ENCODE measurements at places on chromosomes 2 and 18.
A peak's percentile ranks its signal among the peaks of the same experiment; 100 is the strongest.

GRCh38 chr18:45156946-45157345 lies 458.3 kb upstream of the SLC14A2 start:
- no peak overlapping the region for H3K27ac ChIP-seq
- no peaks in the 10 kb centered on the region for H3K27me3 ChIP-seq
- peaks cover 7% of the 10 kb centered on the region for H3K4me1 ChIP-seq
- H3K4me3 ChIP-seq, result no peak overlapping the region
- DNase-seq, result no peak

DNA sequence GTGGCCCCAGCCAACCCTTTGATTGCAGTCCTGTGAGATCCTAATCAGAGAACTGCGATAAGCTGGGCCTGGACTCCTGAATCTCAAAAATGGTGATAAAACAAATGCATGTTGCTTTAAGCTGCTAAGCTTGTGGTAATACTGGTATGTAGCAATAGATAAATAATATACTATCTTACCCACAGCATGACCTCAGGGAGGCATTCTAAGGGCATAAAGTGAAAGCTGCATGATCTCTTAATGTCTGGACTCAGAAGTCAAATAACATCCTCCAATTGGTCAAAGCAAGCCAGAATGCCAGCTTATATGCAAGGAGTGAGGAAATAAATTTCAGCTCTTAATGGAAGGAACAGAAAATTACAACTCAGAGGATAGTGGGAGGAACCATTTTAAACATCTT lies 246.1 kb downstream of the FSIP2 start:
- no peaks in the 10 kb centered on the region for H3K27me3 ChIP-seq
- no peaks in the 10 kb centered on the region for H3K36me3 ChIP-seq
- no peak overlapping the region for H3K27ac ChIP-seq
- no peak overlapping the region for H3K4me3 ChIP-seq

DNA sequence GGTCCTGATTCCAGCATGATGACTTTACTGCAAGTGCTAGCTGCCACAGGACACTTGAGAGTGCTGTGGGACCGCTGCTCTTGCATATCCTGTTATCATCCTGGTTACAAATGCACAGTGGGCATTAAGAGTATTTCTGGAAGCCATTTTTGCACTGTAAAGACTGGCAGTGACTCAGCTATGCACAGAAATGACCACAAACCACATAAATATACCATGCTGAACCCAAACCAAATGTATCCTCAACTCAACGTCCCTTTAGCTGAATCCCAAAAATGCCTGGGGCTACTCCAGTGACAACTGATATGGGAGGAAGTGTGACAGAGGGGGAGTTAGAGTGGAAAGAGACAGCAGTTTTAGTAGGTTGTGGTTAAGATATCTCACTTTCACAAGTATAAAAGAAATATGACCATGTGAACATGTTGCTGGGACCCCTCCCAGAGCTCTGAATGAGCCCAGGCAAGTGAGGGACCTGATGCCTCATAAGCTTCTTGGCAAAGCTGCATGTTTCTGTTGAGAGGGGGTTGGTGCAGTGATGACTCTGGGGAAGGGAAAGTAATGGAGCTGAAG lies 37.3 kb downstream of the RHBDD1 start:
- H3K36me3 ChIP-seq, result peaks cover 21% of the 10 kb centered on the region
- H3K4me1 ChIP-seq, result no peaks in the 10 kb centered on the region
- no peak for DNase-seq
- no peak overlapping the region for H3K27ac ChIP-seq
- no peaks in the 10 kb centered on the region for H3K27me3 ChIP-seq

- no peak for DNase-seq
- H3K27me3 ChIP-seq, result no peaks in the 10 kb centered on the region
- peaks cover 30% of the 10 kb centered on the region for H3K4me1 ChIP-seq
- H3K27ac ChIP-seq, result peak overlapping the region; percentile 99
- H3K4me3 ChIP-seq, result peak overlapping the region; percentile 100
Observed at GRCh38 chr18:21741562-21742314, 1.1 kb downstream of the MIB1 start.

- no peaks in the 10 kb centered on the region for H3K27me3 ChIP-seq
- no peaks in the 10 kb centered on the region for H3K36me3 ChIP-seq
- DNase-seq, result no peak
- H3K4me1 ChIP-seq, result no peaks in the 10 kb centered on the region
- no peak overlapping the region for H3K4me3 ChIP-seq
- H3K27ac ChIP-seq, result no peak overlapping the region
Observed at GRCh38 chr2:16114070-16114469, 173.7 kb downstream of the MYCN start.

DNA sequence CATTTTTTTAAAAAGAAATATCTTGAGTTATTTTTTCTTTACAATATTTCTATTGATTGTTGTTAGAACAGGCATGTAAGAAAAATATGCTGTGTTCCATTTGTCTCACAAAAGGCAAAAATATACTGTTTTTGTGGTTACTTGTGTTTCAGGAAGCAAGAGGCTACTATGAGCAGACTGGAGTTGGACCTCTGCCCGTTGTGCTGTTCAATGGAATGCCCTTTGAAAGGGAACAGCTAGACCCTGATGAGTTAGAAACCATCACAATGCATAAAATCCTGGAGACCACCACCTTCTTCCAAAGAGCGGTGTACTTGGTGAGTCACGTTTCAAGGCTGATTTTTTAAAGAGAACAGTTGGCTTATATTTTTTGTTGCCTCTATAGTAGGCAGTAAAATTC lies 54.7 kb downstream of the UGGT1 start:
- H3K27me3 ChIP-seq, result no peaks in the 10 kb centered on the region
- peaks cover 94% of the 10 kb centered on the region for H3K36me3 ChIP-seq
- no peak for DNase-seq
- H3K4me1 ChIP-seq, result no peaks in the 10 kb centered on the region
- H3K4me3 ChIP-seq, result no peak overlapping the region
- H3K27ac ChIP-seq, result no peak overlapping the region

DNA sequence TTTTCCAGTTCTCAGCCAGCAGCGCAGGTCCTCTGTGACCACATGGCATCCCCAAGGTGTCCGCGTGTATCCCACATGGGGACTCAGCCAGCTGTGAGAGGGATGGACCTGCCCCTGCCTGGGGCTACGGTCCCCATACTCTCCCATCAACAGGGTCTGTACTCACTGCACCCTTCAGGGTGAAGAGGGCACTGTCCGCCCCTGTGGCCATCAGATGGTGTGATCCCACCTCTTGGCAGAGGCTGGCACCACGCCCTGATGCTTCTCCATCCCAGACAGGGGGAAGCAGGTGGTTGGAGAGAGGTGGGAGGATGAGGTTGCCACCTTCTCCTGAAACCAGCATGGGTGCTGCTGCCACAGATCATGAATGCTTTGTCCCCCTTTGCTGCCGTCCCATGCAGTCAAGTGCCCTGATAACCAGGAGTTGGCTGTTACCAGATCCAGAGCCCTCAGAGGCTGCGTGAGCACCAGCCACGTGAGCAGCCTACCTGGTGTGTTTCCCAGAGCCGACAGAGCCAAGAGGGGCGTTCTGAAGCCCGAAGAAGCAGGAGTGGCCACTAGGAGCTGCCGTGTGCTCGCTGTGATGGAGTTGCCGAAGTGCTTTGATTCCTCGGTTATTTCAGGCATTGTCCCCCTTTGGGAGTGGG lies 93.9 kb downstream of the SH3RF3 start:
- H3K27me3 ChIP-seq, result no peaks in the 10 kb centered on the region
- peaks cover 12% of the 10 kb centered on the region for H3K4me1 ChIP-seq
- H3K4me3 ChIP-seq, result no peak overlapping the region
- DNase-seq, result no peak
- H3K27ac ChIP-seq, result no peak overlapping the region

- H3K27ac ChIP-seq, result peak overlapping the region; percentile 30
- peaks cover 34% of the 10 kb centered on the region for H3K4me1 ChIP-seq
- DNase-seq, result no peak
- H3K27me3 ChIP-seq, result no peaks in the 10 kb centered on the region
Observed at GRCh38 chr18:3060667-3061580, 48.0 kb upstream of the LPIN2 start.

- H3K4me1 ChIP-seq, result no peaks in the 10 kb centered on the region
- no peak overlapping the region for H3K4me3 ChIP-seq
- DNase-seq, result no peak
- H3K36me3 ChIP-seq, result no peaks in the 10 kb centered on the region
- H3K27ac ChIP-seq, result no peak overlapping the region
Observed at GRCh38 chr2:140808820-140809219, 1322.0 kb downstream of the LRP1B start.

GRCh38 chr2:176161825-176162626 lies 4.9 kb downstream of the HOXD3 start:
- H3K27me3 ChIP-seq, result peaks cover 100% of the 10 kb centered on the region
- peaks cover 14% of the 10 kb centered on the region for H3K4me1 ChIP-seq
- DNase-seq, result no peak

DNA sequence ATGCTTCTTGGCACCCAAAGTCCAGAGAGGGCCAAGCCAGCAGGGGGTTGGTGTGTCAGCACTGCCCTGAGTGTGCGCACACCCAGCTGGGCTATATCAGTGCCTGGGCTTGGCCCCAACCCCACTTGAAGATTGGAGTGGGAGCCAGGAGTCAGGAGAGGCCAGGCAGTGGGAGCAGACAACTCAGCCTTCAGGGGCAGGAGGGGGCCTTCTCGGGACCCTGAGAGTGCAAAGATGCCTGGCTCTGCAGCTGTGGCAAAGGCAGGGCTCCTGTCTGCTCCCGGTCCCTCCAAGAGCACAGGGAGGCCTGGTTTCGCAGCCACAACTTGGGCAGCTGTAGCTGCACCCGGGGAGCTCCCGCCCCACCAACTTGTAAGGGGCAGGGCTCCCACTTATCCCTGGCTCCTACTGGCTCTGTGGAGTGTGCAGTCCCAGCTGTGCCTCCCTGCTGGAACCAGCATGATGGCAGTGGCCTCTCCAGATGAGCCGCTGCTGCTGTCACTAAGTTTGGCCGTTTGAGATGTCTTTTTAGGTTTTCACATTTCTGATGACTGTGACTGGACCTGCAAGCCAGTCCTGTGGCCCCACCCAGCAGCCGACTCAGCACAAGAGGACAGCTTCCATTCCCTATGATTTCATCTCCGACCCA lies 148.8 kb upstream of the HS6ST1 start:
- peaks cover 4% of the 10 kb centered on the region for H3K4me1 ChIP-seq
- H3K27me3 ChIP-seq, result no peaks in the 10 kb centered on the region
- H3K27ac ChIP-seq, result no peak overlapping the region
- peak; percentile 37 for DNase-seq

- DNase-seq, result no peak
- no peaks in the 10 kb centered on the region for H3K36me3 ChIP-seq
- H3K27me3 ChIP-seq, result no peaks in the 10 kb centered on the region
- H3K4me1 ChIP-seq, result no peaks in the 10 kb centered on the region
- no peak overlapping the region for H3K4me3 ChIP-seq
Observed at GRCh38 chr18:23179416-23179815, 44.1 kb downstream of the CABLES1 start.

GRCh38 chr2:224085246-224085645 lies 46.2 kb upstream of the SERPINE2 start:
- no peaks in the 10 kb centered on the region for H3K4me1 ChIP-seq
- H3K4me3 ChIP-seq, result no peak overlapping the region
- H3K27me3 ChIP-seq, result no peaks in the 10 kb centered on the region
- DNase-seq, result no peak
- H3K36me3 ChIP-seq, result no peaks in the 10 kb centered on the region

DNA sequence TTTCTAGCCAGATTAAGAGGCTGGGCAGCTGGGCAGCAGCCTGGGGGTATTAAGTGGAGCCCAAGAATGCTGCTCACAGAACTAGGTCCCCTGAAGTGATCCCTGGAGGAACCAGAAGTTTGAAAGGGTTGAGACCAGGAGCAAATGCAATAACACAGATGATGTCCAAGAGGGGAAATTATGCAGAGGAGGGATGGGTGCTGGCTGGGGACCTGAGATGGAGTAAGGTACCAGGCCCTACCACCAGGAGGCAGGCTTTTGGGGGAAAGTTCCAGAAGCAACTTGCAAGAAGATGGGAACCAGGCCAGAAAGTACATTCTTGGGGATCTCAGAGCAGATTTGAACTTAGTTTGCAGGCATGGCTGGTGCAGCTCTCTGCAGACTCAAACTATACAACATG lies 175.1 kb downstream of the NCK2 start:
- H3K4me3 ChIP-seq, result no peak overlapping the region
- DNase-seq, result no peak
- H3K36me3 ChIP-seq, result no peaks in the 10 kb centered on the region
- H3K27me3 ChIP-seq, result no peaks in the 10 kb centered on the region

DNA sequence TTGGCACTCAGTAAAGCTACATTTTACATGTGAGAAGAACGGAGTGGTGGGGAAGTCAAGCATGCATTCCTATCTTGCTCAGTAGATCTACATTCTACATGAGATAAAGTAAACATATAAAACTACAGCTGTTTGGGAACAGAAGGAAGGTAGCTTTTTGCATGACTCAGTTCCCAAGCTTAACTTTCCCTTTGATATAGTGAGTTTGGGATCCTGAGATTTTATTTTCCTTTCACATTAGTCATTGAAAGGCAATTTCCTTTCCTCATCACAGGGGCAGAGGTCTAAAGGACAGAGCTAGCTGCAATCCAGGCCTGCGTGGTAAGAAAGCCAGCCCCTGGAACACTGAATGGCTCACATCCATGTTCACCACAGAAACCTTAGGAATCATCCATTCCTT lies 257.2 kb downstream of the SRBD1 start:
- H3K4me3 ChIP-seq, result no peak overlapping the region
- no peak for DNase-seq
- H3K27ac ChIP-seq, result no peak overlapping the region
- H3K4me1 ChIP-seq, result no peaks in the 10 kb centered on the region
- no peaks in the 10 kb centered on the region for H3K27me3 ChIP-seq
- H3K36me3 ChIP-seq, result no peaks in the 10 kb centered on the region

GRCh38 chr2:2825062-2825461 lies 494.0 kb upstream of the MYT1L start:
- no peak overlapping the region for H3K4me3 ChIP-seq
- H3K27me3 ChIP-seq, result no peaks in the 10 kb centered on the region
- no peaks in the 10 kb centered on the region for H3K4me1 ChIP-seq
- no peaks in the 10 kb centered on the region for H3K36me3 ChIP-seq
- no peak overlapping the region for H3K27ac ChIP-seq
- no peak for DNase-seq

DNA sequence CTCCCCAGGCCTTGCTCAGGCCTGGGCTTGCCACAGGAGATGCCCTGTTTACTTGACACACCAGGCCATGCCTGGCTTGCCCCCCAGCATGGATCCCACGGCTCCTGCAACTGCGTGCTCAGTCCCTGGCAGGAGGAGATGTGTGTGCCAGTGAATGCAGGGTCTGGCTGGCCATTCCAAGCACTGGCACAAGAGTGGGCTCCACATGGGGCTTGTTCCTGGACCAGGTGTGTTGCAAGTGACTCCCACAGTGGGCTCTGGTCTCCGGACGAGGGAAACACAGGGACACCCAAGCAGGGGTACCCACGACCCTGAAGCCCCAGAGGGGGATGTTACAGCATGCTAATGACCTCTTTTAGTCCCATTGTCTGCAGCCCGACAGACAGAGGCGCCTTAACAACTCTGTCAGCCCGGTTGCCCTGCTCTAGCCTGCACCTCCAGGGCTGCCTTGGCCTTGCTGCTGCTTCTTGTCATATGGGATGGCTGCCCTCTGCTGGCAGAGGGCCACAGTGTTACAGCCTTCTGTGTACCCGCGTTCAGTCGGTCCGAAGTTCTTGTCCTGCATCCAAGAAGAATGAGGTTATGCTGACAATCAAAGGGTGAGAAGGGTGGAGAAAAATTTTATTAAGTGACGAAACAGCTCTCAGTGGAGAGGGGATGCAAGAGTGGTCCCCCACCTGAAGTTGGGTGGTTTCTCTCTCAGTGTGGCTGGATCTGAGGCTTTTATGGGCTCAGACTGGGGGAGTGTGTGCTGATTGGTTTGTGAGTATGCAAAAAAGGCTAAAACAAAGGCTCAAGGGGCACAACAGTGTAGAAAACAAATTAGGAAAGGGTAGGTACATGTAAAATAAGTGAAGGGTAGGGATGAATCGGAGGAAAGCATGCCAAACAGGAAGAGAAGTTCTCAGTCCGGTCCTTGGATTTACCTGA lies 180.4 kb downstream of the MBD5 start:
- H3K4me3 ChIP-seq, result no peak overlapping the region
- H3K4me1 ChIP-seq, result peaks cover 5% of the 10 kb centered on the region
- DNase-seq, result no peak
- no peaks in the 10 kb centered on the region for H3K27me3 ChIP-seq
- H3K27ac ChIP-seq, result no peak overlapping the region
- H3K36me3 ChIP-seq, result no peaks in the 10 kb centered on the region

Measured in esophagus muscularis mucosa (tissue), 4 donors.